ENCODE measurements at places on chromosomes 4 and X. TPM values are rescaled to one million over a fixed set of nuclear protein-coding genes. Genes with fewer than 3 reads are reported as not detected.
A peak's percentile ranks its signal among the peaks of the same experiment; 100 is the strongest.

DNA sequence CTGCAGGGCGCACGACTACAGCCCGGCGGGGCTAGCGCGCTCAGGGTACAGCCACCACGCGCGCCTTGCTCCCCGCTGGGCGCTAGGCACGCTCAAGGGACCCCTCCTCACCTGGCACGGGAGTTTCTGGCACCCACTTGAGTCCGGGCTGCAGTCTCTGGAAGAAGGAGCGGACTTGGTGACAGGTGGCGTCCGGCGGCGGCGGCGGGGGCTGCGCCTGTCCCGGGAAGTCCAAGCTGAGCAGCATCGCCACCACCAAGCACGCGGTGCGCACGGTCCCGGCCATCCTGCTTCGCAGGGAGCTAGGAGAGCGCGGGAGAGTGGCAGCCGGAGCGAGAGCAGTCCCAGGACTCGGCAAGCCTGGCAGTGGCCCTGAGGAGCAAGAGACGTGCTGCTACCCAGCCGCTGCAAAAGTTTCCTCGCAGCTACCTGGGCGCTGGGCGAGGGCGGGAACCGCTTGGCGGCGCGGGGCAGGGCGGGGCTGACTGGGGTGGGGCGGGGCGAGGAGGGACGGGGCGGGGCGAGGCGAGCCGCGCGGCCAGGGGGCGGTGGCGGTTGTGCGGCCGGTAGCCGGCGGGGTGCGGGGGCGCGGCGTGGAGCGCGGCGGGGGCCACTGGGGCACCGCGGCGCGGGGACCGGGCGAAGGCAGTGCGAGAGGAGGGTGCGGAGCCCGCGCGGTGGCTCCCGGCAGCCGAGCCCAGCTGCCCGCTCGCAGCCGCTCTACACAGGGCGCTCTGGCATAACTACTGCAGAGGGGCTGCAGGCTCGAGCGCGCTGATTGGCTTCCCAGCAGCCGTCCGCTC, at the start of gene GPC3:
Gene GPC3 (minus strand): TSS at position 431 of the 803 bp plus-strand sequence.
- peak; percentile 88 for DNase-seq
- no peak within 1 kb of the TSS for H3K27ac ChIP-seq
- H3K4me1 ChIP-seq, result peaks cover 4% of the 10 kb centered on the region
- peaks cover 2% of the 10 kb centered on the region for H3K36me3 ChIP-seq
- peak within 1 kb of the TSS; percentile 53 for H3K4me3 ChIP-seq

DNA sequence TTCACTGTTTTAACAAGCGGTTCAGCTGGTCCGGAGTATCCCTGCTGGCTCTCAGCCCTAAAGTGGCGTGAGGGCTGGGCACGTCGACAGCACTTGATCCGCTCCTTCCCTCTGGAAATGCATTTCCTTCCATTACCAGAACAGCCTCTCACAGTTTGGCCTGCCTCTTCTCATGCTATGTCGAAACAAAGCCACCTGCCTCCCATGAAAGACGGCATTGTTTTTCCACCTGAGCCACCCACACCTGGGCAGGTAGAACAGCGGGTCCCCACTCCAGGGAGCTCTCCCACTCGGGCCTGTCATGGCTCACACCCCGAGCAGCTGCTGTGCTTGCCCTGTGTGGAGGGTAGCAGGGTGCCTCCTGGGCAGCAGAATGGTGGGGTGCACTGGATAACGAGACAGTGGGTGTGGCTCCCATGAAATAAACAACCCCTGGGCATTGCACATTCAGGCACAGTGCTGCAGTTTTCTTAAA, 86.2 kb downstream of the FHDC1 start:
- no peaks in the 10 kb centered on the region for H3K36me3 ChIP-seq
- no peak for DNase-seq
- H3K4me3 ChIP-seq, result no peak overlapping the region
- H3K4me1 ChIP-seq, result no peaks in the 10 kb centered on the region
- H3K27me3 ChIP-seq, result no peaks in the 10 kb centered on the region

DNA sequence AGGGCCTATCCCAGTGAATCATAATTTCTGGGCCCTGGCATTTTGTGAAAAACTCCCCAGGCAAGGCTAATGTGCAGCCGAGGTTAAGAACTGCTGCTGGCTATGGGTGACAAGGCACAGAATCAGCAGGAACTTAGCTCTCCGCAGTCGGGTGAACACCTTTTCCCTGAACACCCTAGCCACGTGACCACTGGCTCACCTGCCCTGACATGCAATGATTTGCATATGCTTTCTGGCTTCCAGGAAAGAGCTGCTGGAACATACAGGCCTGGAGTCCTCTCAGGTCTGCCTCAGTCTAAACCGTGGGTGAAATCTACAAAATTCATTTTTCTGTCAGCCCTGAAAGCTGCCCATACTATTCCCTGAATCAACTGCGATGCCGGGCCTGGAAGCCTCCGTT, 56.6 kb downstream of the ZNF827 start:
- peak; percentile 93 for DNase-seq
- H3K27me3 ChIP-seq, result no peaks in the 10 kb centered on the region
- no peaks in the 10 kb centered on the region for H3K4me1 ChIP-seq
- peaks cover 4% of the 10 kb centered on the region for H3K36me3 ChIP-seq
- no peak overlapping the region for H3K4me3 ChIP-seq

DNA sequence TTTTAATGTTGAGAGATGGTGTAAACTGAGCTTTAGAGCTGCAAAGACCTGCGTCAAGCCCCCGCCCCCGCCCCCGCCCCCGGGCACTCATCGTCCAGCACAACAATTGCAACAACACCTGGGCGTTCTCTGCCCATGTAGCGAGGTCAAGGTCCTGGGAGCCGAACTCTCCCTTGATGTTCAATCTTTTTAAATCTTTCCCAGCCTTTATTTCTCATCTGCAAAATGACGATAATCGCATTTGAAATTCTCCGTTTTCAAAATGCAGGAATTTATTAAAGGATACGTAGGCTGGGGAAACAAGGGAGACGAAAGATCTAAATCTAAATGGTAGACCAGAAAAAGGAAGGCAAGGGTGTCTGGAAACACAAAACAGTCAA, 648 bp upstream of the MSMO1 start:
- H3K4me1 ChIP-seq, result no peaks in the 10 kb centered on the region
- DNase-seq, result peak; percentile 81
- no peaks in the 10 kb centered on the region for H3K27me3 ChIP-seq

DNA sequence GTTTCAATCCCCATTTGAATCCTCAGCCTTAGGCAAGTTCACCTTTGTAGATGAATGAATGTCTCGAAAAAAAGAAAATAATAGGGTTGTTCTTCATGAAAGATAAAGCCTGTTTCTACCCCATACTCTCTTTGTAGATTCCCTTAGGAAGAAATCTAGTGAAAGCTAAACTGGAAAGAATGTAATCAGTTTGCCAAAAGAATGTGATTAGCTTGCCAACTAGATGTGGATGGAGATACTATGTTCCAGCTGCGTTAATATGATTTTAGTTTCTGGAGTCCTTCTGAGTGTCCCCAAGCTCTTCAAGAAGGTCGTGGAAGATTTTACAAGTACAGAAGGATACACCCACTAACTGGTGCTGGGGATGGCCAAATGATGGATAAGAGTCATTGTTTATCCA, 162.3 kb upstream of the EDNRA start:
- no peaks in the 10 kb centered on the region for H3K27me3 ChIP-seq
- H3K4me1 ChIP-seq, result no peaks in the 10 kb centered on the region
- no peak overlapping the region for H3K27ac ChIP-seq

DNA sequence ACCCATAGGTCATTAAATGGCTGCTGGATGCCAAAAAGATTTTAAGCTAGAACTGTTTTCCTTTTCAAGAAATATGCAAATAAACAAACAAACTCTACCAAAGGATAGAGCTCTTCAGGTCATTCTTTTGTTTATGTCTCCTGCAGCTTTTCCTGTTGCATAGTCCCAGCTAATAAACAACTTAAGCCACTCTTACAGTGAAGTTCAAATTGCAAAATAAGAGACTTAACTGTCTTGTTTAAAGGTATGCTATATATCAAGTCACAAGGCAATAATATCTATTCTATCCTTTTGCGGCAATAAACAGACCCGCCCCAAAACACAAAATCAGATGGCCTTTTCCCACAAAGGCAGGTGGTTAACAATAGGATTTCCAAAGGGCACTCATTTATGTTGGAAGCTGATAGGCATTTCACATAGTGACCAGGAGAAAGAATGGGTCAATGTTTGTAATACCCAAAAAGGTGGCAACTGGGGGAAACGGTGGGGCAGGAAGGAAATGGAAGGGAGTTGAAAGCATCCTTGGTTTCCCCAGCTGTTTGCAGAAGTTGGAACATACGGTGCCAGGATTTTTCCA, 15.3 kb downstream of the HAND2 start:
- peaks cover 88% of the 10 kb centered on the region for H3K27me3 ChIP-seq
- no peaks in the 10 kb centered on the region for H3K4me1 ChIP-seq
- H3K36me3 ChIP-seq, result no peaks in the 10 kb centered on the region
- DNase-seq, result no peak
- H3K27ac ChIP-seq, result no peak overlapping the region

DNA sequence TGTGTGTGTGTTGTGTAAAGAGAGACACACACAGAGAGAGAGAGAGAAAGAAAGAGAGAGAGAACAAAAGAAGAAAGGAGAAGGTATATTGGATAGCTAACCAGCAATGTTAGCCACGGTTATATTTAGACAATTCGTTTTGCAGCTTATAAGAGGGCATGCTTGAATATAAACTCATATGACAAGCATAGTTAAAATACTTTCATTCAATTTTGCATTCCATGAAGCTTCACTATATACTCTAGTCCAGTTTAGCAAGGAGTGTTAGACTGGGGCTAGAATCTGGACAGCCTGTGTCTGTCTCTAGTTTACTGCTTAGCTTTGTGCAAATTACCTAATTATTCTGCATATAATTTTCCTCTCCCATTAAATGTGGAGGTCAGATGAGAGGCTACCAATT, 525.9 kb upstream of the ZFP42 start:
- no peak overlapping the region for H3K4me3 ChIP-seq
- H3K27ac ChIP-seq, result no peak overlapping the region
- H3K36me3 ChIP-seq, result no peaks in the 10 kb centered on the region
- no peak for DNase-seq
- H3K4me1 ChIP-seq, result no peaks in the 10 kb centered on the region

GRCh38 chrX:71107762-71108360, 1.3 kb upstream of the CXorf65 start:
- H3K36me3 ChIP-seq, result no peaks in the 10 kb centered on the region
- no peak overlapping the region for H3K27ac ChIP-seq
- DNase-seq, result no peak
- H3K4me1 ChIP-seq, result no peaks in the 10 kb centered on the region

DNA sequence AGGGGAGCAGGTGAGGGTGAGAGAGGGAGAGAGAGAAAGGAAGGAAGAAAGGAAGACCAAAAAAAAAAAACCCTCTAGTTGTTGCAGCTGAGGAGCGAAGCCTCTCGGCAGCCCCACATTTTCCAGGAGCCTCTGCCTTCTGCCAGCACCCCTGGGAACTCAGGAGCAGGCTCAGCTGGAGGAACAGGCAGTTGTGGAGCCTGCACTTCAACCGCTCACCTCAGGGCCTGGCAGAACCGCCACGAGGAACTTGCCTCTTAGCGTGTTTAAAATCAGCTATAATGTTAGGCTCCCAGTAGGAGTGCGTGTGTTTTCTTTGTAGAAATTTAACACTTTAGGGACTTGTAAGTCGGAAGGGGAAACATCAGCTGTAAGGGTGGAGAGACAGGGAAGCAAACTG, 65.7 kb downstream of the SEL1L3 start:
- H3K4me3 ChIP-seq, result no peak overlapping the region
- no peak overlapping the region for H3K27ac ChIP-seq
- no peaks in the 10 kb centered on the region for H3K27me3 ChIP-seq
- no peaks in the 10 kb centered on the region for H3K36me3 ChIP-seq
- no peak for DNase-seq

- DNase-seq, result no peak
- H3K27ac ChIP-seq, result no peak overlapping the region
- H3K4me1 ChIP-seq, result no peaks in the 10 kb centered on the region
- no peaks in the 10 kb centered on the region for H3K27me3 ChIP-seq
- no peaks in the 10 kb centered on the region for H3K36me3 ChIP-seq
Measured at GRCh38 chr4:155954939-155955338, 1.3 kb upstream of the CTSO start.

The PITX2 gene
- 3.2 TPM for total RNA-seq

The BEND2 gene
- not detected for total RNA-seq

The APELA gene
- 0.25 TPM for total RNA-seq

The CXCL8 gene
- 4.8 TPM for total RNA-seq

The TLR3 gene
- total RNA-seq, result 22.7 TPM

The IQCM gene
- total RNA-seq, result not detected

The HERC5 gene
- 6.5 TPM for total RNA-seq

The NXF2 gene
- not detected for total RNA-seq

Data from kidney (tissue), 22 donors.